ENCODE measurements at places on chromosomes 16 and 17.

GRCh38 chr17:19364699-19365498, 2.4 kb upstream of the B9D1 start:
- no peak for DNase-seq

- no peak for DNase-seq
Observed at GRCh38 chr17:7029096-7029495, 6.2 kb downstream of the BCL6B start.

DNA sequence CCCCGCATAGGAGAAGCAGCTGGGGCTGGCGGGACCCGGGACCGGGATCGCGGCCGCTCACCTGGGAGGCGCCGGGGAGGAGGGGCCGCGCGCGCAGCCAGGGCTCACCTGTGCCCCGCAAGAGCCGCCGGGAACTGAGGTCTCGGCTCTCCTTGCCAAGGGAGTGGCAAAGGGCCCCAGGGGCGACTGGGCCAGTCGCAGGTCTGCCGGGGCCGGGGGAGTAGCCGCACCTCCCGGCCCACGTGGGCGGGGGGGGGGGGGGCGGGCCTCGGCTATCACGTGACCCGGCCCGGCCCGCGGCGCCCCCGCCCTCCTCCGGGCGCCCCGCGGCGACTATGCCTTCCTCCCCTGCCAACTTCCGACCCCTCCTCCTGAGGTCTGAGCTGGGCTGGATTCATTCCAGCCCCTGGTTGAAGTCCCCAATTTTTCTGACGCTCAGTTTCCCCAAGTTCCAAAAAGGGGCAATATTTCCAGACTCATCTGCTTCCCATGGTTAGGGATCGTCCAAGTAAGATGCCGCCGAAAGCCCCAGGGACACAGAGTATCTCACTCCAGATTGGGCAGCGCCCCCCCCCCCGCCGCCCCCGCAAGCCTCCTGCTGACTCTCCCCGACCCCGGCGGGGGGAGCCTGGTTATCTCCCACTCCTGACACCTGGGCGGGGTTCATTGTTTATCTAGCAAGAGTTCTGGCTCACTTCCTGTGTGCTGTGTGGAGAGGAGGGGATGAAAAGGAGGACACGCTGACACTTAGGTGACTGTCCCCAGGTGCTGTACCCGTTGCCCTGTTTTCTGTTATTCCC, at the start of gene TMC6:
Gene TMC6 (minus strand): TSS at position 205 of the 800 bp plus-strand sequence. CDS start 1,923 bp downstream, outside the sequence.
- DNase-seq, result peak; percentile 67

GRCh38 chr17:57407287-57408070, 151.2 kb downstream of the MSI2 start:
- DNase-seq, result no peak

- no peak for DNase-seq
Observed at GRCh38 chr17:47652570-47652969, 2.9 kb downstream of the KPNB1 start.

Measured in stimulated activated naive CD4-positive, alpha-beta T cell treated with Interleukin-2 at 50 U/mL for 16 hours (primary cell).